Left ventricle myocardium inferior (tissue), 1 donor: ENCODE measurements at places on chromosomes 7 and 10.

GRCh38 chr7:932651-932975, 21.9 kb downstream of the ADAP1 start:
- DNase-seq = no peak

DNA sequence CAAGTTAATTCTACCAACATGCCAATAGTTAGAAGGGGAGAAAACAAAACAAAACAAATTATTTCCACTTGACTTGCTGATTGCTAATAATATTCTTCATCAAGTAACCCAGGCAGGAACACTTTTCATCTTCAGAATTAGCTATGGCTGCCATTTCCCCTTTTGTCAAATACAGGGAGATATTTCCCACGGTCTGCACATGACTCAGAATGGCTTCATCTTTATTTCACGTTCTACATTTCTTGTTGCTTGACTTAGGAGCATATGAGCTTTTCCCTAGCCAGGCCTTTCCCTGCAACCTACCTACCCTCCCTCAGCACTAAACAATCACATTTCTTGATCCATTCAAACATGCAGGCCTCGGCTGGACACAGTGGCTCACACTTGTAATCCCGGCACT, 6.5 kb downstream of the CPVL start:
- no peak for DNase-seq

DNA sequence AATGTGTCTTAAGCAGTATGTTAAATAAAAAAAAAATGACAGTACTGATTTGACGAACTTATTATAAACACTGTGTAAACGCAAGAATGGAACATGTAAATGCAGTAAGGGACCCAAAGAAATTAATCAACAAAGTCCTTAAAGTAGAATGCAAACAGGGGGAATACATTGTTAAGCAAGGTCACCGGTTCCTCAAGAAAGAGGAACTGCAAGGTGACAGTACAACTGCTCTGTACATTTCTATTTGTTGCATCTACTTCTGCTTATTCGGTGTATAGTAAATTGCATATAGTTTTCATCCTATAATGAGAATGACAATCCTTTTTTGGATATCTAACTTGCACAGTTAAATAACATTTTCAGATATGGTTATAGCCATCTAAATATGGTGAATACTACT, 387.0 kb upstream of the SEMA3D start:
- no peak for DNase-seq

GRCh38 chr7:91571601-91572000, 307.4 kb downstream of the FZD1 start:
- no peak for DNase-seq
